ENCODE measurements at places on chromosomes 1 and 21. TPM values are rescaled to one million over a fixed set of nuclear protein-coding genes. Genes with fewer than 3 reads are reported as not detected.

SYNC gene
- total RNA-seq, result 20.5 TPM

PROK1 gene
- not detected for total RNA-seq

GREM2 gene
- 1.4 TPM for total RNA-seq

FAAH gene
- 2.0 TPM for total RNA-seq

GCSAML gene
- total RNA-seq, result not detected

C1orf53 gene
- 10.1 TPM for total RNA-seq

TMEM82 gene
- not detected for total RNA-seq

KRTAP21-2 gene
- not detected for total RNA-seq

TMCO4 gene
- total RNA-seq, result 12.7 TPM

FBLIM1 gene
- total RNA-seq, result 77.0 TPM

PAX7 gene
- total RNA-seq, result not detected

Measured in regular cardiac myocyte (primary cell).